Spinal cord (tissue), 10 donors: ENCODE measurements at places on chromosomes 5 and 9.

GRCh38 chr9:106644661-106645060 lies 218.3 kb upstream of the ZNF462 start:
- no peak for DNase-seq
- H3K27me3 ChIP-seq, result no peaks in the 10 kb centered on the region
- H3K4me3 ChIP-seq, result no peak overlapping the region
- no peaks in the 10 kb centered on the region for H3K36me3 ChIP-seq
- no peak overlapping the region for H3K27ac ChIP-seq

DNA sequence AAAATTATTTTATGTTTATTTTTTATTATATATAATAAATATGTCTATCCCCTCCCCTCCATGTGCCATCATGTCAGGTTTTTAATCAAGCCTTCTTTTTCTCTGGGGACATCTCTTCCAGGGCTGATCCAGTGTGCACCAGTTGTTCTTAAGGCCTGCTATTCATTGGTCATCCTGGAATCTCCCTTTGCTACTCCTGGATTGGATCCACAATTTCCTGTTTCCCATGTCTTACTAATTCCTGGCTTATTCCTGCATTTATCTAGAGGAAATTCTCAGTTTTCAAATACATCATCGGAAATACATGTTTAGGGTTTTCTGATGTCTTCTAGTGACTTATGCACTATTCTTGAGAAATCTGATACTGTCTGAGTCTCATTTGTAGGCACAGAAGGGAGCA lies 56.8 kb downstream of the ANGPTL2 start:
- H3K27me3 ChIP-seq, result no peaks in the 10 kb centered on the region
- H3K4me1 ChIP-seq, result no peaks in the 10 kb centered on the region
- DNase-seq, result no peak
- H3K27ac ChIP-seq, result no peak overlapping the region
- H3K36me3 ChIP-seq, result peaks cover 7% of the 10 kb centered on the region

GRCh38 chr9:27337833-27338526 lies 41.0 kb upstream of the EQTN start:
- no peaks in the 10 kb centered on the region for H3K36me3 ChIP-seq
- H3K4me1 ChIP-seq, result peaks cover 31% of the 10 kb centered on the region
- no peak overlapping the region for H3K4me3 ChIP-seq
- no peak overlapping the region for H3K27ac ChIP-seq
- no peaks in the 10 kb centered on the region for H3K27me3 ChIP-seq

DNA sequence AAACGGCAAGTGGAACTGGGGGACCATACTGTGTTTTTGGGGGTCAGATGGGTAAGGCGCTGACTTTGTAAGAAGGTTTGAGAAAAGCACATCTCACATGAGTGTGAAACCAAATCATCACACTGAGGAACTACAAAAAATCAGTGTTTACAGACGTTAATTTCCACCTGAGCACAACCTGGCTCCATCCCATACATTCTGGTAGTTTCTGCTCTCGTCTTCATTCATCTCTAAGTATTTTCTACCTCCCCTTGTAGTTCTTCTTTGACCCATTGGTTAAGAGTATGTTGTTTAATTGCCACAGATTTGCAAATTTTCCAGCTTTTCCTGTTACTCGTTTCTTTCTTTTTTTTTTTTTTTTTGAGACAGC lies 8.9 kb upstream of the DPP7 start:
- H3K27me3 ChIP-seq, result no peaks in the 10 kb centered on the region
- H3K4me3 ChIP-seq, result no peak overlapping the region
- H3K4me1 ChIP-seq, result peaks cover 16% of the 10 kb centered on the region
- peaks cover 4% of the 10 kb centered on the region for H3K36me3 ChIP-seq

DNA sequence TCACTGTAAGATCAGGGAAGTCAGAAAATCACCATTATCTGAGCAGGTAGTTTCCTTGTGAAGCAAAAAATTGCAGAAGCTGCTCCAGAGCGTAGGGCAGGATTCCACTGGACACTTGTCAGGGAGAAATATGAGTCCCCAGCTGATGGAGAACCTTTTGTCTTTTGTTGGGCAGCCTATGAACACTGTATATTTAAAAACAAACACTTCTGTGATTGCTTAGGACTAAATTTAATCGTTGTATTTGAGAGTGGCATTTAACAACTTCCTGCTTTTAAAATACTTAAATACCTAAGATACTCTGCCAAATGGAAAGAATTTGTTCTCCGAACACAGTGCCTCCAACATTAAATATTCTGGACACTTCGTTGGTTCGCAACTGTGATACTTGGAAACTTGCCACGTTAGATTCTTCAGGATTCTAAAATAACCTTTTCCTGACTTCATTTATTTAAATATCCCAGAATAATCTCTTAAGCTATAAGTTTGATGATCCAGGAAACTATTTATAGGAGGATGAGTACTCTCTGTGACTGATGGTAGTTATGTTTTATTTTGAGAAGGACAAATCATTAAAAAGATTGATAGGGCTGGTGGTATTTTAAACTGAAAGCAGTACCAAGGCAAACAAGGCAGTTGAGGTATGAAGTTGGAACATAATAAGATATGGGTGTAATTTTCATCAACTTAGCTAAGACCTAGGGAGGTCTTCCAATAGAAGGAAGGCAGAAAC lies 2.7 kb upstream of the HSPA4 start:
- no peak overlapping the region for H3K27ac ChIP-seq
- peaks cover 9% of the 10 kb centered on the region for H3K36me3 ChIP-seq
- H3K4me3 ChIP-seq, result no peak overlapping the region
- H3K4me1 ChIP-seq, result peaks cover 22% of the 10 kb centered on the region

DNA sequence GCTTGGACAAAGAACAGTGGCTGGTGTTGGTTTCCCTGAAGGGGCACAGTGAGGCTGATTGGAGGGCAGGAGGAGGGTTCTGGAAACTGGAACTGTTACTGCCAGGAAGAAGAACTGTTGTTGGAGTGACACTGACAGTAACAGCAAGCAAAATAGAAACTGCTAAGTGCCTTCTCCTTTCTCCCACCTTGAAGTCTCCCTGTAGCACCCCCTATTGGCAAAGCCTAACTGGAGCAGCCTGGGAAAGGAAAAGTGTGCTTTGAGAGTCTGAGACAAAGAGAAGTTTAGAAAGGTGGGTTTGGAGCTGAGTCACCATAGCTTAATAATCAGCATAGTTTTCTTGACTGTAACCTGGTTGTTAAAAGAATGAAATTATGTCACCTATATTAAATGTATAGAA lies 2.5 kb upstream of the TMEM174 start:
- no peak for DNase-seq
- H3K27ac ChIP-seq, result no peak overlapping the region
- no peak overlapping the region for H3K4me3 ChIP-seq
- no peaks in the 10 kb centered on the region for H3K36me3 ChIP-seq

- H3K4me3 ChIP-seq, result no peak overlapping the region
- H3K4me1 ChIP-seq, result no peaks in the 10 kb centered on the region
These were observed 154.4 kb upstream of the GRAMD2B start for GRCh38 chr5:126268697-126269315.

- no peaks in the 10 kb centered on the region for H3K27me3 ChIP-seq
- no peak for DNase-seq
- H3K27ac ChIP-seq, result no peak overlapping the region
- H3K4me1 ChIP-seq, result no peaks in the 10 kb centered on the region
- no peak overlapping the region for H3K4me3 ChIP-seq
These were observed 323.8 kb upstream of the ARRDC3 start for GRCh38 chr5:91706785-91707520.

DNA sequence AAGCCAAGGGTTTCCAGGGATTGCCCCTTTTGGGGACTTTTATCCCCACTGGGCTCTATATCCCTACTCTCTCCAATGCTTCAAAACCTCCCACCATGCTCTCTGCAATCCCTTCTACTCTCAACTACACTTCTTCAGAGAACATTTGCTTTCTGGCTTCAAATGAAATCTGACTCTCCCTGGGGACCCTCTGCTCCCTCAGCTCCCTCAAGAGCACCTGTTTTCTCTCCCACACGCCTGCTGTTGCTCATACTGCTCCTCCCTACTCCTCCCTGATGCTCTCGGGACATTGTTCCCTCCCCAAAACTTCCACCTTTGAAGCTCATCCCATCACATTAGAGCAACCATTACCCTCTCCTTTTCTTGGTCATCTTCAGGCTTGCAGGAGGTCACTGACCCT lies 344.9 kb downstream of the CDK5RAP2 start:
- no peak for DNase-seq
- no peaks in the 10 kb centered on the region for H3K4me1 ChIP-seq
- no peak overlapping the region for H3K4me3 ChIP-seq
- H3K36me3 ChIP-seq, result no peaks in the 10 kb centered on the region
- no peaks in the 10 kb centered on the region for H3K27me3 ChIP-seq

GRCh38 chr5:80745490-80745889 lies 90.7 kb upstream of the DHFR start:
- H3K27ac ChIP-seq, result no peak overlapping the region
- no peaks in the 10 kb centered on the region for H3K4me1 ChIP-seq

- H3K36me3 ChIP-seq, result no peaks in the 10 kb centered on the region
- no peak overlapping the region for H3K27ac ChIP-seq
- H3K4me1 ChIP-seq, result peaks cover 5% of the 10 kb centered on the region
- no peak overlapping the region for H3K4me3 ChIP-seq
- DNase-seq, result peak; percentile 69
- H3K27me3 ChIP-seq, result no peaks in the 10 kb centered on the region
These were observed 65.0 kb downstream of the MAST4 start for GRCh38 chr5:66661149-66661548.

- H3K27me3 ChIP-seq, result no peaks in the 10 kb centered on the region
- no peaks in the 10 kb centered on the region for H3K36me3 ChIP-seq
- DNase-seq, result no peak
- H3K4me1 ChIP-seq, result no peaks in the 10 kb centered on the region
These were observed 33.6 kb downstream of the HTR4 start for GRCh38 chr5:148620696-148621095.

DNA sequence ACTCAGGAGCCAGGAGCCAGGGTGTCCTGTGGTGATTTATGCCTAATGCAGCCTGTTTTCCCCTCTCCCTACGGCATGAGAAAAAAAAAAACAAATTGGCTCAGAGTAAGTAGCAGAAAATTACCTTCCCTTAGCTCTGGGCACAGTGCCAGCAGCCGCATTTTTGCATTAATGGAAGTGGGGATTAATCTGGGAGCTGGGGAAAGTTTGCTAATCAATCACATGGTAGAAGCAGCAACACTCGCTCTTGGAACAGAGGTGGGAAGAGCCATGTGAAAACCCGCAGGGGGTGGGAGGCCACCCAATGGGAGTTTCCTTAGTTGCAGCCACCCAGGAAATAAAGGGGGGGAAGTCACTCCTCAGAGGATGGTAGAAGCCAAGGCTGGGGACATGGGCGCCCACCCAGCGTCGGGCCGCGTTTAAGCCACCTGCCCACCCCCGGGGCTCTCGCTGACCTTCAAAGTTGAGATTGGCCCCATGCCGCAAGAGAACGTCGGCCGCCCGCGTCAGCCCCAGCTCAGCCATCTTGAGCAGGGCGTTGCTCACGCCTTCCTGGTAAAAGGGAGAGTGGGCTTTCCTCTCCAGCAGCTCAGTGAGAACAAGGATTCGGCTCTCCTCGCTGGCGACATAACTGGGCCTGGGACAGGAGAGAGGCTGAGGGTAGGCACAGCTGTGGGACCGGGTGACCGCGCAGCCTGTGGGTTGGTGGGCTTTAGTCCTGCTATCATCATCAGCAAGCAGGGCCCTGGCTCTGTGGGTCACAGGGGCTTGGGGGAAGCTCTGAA lies 1.7 kb downstream of the ASB6 start:
- no peaks in the 10 kb centered on the region for H3K27me3 ChIP-seq
- no peak for DNase-seq
- no peak overlapping the region for H3K27ac ChIP-seq
- peaks cover 48% of the 10 kb centered on the region for H3K36me3 ChIP-seq

DNA sequence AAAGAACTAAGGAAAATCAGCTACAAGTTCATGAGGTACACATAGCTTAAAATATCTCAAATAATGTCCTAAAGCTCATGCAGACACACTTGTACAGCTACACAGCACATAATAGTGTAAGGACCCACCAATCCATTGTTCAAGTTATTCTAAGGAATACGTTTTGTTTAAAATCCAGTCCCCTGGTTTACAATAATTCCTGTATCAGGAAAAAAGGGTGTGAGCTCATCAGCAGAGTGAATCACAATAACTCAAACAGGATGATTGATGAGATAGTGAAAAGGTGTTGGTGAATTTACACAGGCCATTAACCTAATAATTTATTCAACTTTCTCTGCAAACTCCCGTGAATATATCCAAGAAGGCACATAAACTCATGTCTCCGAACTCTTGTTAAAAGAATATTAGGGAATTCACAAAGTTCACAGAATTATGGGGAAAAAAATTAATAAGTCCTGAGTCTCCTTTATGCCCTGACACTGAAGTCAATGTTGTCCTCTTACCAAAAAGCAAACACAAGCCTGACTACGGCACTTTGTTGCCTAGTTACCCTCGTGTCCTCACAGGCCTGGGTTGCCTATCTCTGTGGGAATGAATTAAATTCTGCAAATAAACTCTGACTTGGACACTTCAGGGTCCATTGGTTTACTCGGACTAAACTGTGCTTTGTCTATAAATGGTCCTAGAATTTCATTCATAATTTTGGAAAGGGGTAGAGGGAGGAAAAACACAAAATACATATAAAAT lies 142.8 kb upstream of the PDE4D start:
- no peak overlapping the region for H3K27ac ChIP-seq
- no peak overlapping the region for H3K4me3 ChIP-seq
- no peaks in the 10 kb centered on the region for H3K27me3 ChIP-seq
- H3K4me1 ChIP-seq, result no peaks in the 10 kb centered on the region

- no peak overlapping the region for H3K4me3 ChIP-seq
- no peak overlapping the region for H3K27ac ChIP-seq
- H3K36me3 ChIP-seq, result peaks cover 3% of the 10 kb centered on the region
- H3K4me1 ChIP-seq, result peaks cover 7% of the 10 kb centered on the region
- no peak for DNase-seq
- no peaks in the 10 kb centered on the region for H3K27me3 ChIP-seq
These were observed 89.3 kb upstream of the DMRT1 start for GRCh38 chr9:752201-752600.

GRCh38 chr5:113562828-113563400 lies 49.4 kb downstream of the YTHDC2 start:
- H3K27ac ChIP-seq, result no peak overlapping the region
- H3K27me3 ChIP-seq, result no peaks in the 10 kb centered on the region
- H3K4me3 ChIP-seq, result no peak overlapping the region

DNA sequence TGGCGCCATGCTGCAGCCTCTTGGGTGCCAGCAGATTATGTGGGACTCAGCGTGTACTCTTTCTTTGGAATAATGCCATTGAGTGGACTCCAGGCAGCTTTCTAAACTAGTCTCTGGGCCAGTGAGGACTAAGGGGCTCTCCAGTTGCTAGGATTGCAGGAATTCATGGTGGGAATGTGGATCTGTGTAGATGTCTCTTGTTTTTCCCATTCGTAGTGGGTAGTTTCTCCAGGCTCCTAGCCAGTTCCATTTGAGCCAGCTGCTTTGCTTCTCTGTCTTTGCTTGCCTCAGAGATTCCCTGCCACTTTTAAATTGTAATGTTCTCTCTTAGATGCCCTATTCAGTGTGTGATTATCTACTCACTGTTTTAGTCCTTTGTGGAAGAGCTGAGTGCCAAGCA lies 42.6 kb downstream of the SLF1 start:
- H3K4me1 ChIP-seq, result peaks cover 7% of the 10 kb centered on the region
- H3K27me3 ChIP-seq, result no peaks in the 10 kb centered on the region
- H3K36me3 ChIP-seq, result no peaks in the 10 kb centered on the region

GRCh38 chr5:90533794-90534193 lies 4.4 kb upstream of the LYSMD3 start:
- no peak overlapping the region for H3K27ac ChIP-seq
- peaks cover 5% of the 10 kb centered on the region for H3K4me1 ChIP-seq
- H3K36me3 ChIP-seq, result no peaks in the 10 kb centered on the region
- no peak for DNase-seq
- no peaks in the 10 kb centered on the region for H3K27me3 ChIP-seq
